ENCODE measurements at places on chromosomes 5 and 9.

GRCh38 chr5:132295505-132296411 is 1.6 kb downstream of the SLC22A4 start:
- no peak for DNase-seq

GRCh38 chr5:154834053-154834452 is 16.4 kb downstream of the FAXDC2 start:
- no peak for DNase-seq

- DNase-seq = no peak
Measured at GRCh38 chr5:138905541-138905940, 30.4 kb upstream of the LRRTM2 start.

- no peak for DNase-seq
Measured at GRCh38 chr5:178651046-178651810, 24.4 kb upstream of the CLK4 start.

- DNase-seq = no peak
Measured at GRCh38 chr9:108579757-108580439, 275.9 kb downstream of the ACTL7B start.

GRCh38 chr5:98031496-98031895 is 742.0 kb upstream of the RGMB start:
- DNase-seq = no peak

DNA sequence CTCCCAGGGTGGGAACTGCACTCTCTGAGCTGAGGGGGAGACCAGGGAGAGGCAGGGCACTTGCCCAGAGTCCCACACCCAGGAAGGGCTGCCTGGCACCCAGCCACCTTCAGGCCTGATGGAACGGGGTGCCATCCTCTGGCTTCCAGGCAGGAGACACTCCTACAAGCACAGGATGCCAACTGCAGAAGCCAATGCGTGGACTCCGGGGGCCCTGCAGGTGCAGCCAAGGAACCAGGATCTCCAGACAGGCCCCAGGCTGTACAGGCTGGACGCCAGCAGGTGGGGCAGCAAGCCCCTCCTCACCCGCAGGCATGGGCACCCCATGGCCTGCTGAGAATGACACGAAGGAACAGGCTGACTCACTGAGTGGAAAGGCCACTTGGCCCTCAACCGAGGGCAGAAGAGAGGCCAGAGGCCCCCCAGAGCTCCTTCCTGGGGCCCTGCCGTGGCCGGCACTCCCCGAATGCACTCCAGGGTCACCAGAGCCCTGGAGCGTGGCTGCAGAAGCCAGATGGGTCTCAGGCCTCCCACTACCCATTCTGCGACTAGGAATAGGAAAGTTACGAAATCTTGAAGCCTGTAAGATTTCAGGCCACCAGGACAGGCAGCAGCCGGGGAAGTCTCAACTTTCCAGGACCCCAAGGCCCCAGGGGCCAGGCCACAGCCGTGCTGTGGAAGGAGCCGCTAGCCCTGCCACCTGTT is 15.7 kb downstream of the NACC2 start:
- no peak for DNase-seq

Measured in activated CD8-positive, alpha-beta memory T cell treated with anti-CD3 and anti-CD28 coated beads, Interleukin-2, amount 10 ng/mL, durations not matched to agents 7 days and 5 days (primary cell).